Pulmonary artery endothelial cell (primary cell): ENCODE measurements at places on chromosomes 2 and 18.

GRCh38 chr2:231720987-231721966, 13.0 kb downstream of the PTMA start:
- DNase-seq, result no peak

GRCh38 chr2:207835805-207836204, 66.1 kb upstream of the FZD5 start:
- DNase-seq, result no peak

DNA sequence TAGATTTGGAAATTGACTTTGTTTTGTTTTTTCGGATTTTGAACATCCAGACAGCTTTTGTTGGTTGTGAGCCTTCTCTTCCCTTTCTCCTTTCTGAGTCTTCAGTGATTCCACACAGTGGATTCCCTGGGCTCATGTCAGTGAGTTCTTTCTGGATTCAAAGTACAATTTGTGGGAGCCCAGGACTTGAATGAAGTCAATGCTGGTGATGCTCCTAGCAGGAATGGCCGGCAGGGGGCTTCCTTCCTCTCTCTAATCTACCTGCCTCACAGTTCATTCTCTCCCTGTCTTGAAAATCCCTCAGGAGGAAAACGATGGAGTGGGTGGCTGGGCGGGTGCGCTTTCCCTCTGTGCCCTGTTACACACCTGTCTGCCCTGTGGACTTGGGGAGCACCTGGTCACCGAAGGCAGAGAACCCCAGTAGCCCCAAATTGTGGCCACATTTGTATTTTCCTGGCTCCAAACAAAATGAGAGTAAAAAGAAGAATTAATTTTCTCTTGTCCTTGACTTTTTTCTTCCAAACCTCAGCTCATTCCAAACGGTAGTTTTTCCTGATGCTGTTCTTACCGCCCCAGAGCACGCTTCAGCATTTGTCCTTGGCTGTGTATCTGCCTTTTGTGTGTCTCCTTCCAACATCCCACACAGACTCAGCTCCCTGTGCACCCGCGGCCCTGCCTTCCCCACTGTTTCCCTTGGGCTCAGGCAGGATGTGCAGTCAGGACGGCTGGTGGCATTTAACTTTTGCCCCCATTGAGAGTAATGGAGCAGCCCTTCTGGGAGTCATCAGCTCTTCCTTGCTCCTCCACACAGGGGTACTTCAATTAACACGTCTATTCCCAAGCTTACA, 86.6 kb downstream of the MARCO start:
- no peak for DNase-seq

- no peak for DNase-seq
Measured at GRCh38 chr2:47162780-47163179, 7.7 kb upstream of the STPG4 start.
